Fibroblast of skin of right biceps (primary cell): ENCODE measurements at places on chromosomes 2 and 18.
A peak's percentile ranks its signal among the peaks of the same experiment; 100 is the strongest.

GRCh38 chr2:197803033-197803444, 1.4 kb upstream of the PLCL1 start:
- DNase-seq = peak; percentile 60

- no peak for DNase-seq
Observed at GRCh38 chr2:127015106-127015910, 91.6 kb downstream of the BIN1 start.

DNA sequence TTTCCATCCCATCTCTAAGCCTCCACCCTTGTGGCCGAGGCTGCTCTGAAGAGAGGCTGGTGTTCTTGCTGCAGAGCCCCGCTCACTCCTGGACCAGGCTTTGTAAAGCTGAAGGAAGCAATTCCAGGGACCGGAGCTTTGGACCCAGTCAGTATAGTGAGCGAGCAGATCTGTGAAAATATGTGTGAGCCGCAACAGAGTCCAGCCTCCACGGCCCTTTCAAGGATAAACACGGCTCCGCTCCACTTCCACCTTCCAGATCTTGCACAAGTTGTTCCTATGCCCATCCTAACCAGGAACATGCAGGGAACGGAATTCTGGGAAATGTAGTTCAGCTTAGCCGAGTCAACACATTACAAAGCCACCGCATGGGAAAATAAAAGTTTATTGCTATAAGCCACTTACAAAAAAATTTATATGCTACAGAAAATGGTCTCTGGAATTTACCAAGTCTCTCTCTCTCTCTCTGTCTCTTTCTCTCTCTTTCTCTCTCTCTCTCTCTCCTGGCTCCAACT, 151.7 kb upstream of the ZNF521 start:
- DNase-seq = peak; percentile 82

DNA sequence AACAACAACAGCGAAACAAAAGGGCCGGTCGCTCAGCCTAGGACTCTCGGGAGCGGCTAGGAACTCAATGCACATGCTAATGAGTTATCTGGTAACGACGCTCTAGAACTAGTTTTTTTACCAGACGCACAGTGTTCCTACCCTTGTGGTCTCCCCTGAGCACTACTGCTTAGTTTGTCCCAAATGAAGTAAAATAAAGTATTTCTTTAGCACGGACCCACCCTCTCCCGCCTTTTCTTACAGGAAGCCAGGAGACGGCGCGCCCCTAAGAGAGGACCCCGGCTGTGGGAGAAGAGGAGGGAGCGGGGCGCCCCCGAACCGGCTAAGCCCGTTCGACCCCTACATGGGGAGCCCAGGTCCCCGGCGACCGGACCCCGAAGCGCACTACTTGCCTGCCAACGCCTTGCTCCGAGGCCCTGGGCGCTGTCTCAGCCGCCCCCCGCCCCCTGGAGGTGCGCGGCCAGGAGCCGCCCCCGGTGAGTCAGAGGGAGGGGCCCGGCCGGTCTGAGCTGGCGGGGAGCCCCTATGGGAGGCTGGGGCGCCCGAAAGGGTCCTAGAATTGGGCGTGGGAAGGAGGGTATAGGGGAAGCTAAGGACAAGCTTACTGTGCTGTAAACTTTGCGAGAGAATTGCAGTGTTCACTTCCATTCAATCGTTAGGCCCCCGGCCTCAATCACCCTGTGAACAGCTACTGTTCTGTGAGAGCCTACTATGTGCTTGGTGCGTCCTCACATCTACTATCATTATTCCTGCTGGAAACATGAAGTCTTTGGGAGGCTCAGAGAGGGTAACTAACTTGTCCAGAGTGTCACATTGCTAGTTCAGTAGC, 3.6 kb upstream of the CAPG start:
- peak; percentile 70 for DNase-seq

DNA sequence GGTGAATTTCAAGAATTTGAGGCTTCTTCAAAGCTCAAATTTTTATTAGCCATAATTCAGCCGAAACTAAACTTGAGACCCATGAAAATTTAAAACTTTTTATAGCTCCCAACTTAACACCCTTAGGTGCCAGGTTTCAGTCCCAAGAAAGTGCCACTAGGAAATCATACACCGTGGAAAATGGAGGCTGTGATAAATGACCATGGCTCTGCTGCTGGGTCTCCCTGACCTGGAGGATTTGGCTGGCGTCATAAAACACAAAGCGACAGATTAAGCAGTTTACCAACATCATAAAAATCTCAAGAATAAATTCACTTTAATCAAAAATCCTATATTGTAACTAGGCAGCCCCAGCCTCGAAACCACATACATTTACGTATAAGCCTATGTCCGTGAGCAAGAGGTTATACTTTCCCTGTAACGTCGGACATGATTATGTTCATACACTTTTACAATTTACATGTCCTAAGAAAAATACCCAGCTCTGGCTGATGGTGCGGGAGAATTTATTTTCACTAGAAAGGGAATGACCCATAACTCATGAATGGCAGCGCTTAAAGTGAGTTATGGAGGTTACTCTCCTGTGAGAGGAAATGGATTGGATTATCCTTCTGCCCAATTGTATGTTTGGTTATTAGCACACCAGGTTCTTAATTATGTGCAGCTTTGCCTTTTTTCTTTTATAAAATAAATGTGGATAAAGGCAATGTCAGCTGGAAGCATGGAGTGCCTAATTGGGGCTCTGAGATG, 329.4 kb downstream of the AGPS start:
- DNase-seq = no peak

DNA sequence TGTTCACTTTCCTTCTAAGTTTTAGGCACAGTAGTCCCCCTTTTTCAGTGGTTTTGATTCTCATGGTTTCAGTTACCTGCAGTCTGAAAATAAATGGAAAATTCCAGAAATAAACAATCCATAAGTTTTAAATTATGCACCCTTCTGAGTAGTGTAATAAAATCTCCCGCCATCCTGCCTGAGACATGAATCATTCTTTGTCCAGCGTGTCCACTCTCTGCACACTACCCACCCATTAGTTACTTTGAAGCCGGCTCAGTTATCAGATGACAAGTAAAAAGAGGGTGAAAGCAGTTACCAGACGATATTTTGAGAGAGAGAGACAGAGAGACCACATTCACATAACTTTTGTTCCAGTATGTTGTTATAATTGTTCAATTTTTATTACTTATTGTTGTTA, 400.5 kb downstream of the TMX3 start:
- DNase-seq = peak; percentile 53

DNA sequence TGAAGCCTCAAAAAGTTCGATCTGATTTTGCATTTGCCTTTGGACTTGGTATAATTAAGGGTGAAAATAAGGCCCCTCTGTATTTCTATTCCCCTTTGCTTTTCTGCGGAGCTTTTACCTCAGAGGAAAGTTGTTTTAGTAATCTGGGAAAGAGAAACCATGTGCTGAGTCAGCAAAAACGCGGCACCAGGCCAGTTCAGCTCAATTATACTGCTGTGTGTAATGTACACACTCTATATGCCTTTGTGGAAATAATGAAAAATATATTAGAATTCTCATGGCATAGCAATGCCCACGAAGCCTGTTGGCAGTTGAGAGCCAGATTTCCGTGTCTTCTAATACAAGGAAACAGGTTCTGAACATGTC, 161.9 kb upstream of the SIX2 start:
- DNase-seq = no peak

DNA sequence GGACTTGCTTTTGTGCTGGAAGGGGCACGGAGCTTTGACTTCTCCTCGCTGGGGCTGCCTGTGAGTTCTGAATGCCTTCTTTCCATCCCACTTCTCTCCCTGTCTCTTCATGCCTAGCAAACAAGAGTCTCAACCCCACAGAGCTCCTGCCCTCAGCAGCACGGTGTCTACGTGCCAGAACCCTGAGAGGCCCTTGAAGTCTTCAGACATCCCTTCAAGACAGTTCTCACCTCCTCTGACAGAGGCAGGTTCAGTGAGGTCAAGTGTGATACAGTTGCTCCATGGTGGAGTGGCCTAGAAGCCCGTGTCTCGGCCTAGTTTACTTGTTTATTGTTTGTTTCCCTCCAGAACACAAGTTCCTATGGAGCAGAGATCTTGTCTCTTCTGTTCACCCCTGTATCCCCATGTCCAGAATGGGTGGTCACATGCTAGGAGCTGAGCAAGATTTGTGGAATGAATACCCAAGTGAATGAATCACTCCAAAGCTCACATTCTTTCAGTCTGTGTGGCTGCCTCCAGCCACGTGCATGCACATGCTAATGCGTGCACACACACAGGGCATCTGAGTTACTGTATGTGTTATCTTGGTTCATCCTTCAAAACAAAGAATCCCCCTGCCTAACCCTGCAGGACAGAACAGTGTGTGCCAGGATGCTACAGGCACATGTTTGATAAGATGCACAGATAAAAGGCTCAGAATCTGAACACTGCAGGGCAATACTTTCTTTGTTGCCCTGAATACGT, 391.6 kb downstream of the NBAS start:
- DNase-seq = peak; percentile 97

- DNase-seq = peak; percentile 74
Observed at GRCh38 chr2:187580462-187581124, 26.4 kb upstream of the TFPI start.

GRCh38 chr2:20182241-20182931, 42.5 kb downstream of the SDC1 start:
- DNase-seq = peak; percentile 77

- no peak for DNase-seq
Observed at GRCh38 chr2:121613774-121614173, 35.5 kb downstream of the CLASP1 start.

DNA sequence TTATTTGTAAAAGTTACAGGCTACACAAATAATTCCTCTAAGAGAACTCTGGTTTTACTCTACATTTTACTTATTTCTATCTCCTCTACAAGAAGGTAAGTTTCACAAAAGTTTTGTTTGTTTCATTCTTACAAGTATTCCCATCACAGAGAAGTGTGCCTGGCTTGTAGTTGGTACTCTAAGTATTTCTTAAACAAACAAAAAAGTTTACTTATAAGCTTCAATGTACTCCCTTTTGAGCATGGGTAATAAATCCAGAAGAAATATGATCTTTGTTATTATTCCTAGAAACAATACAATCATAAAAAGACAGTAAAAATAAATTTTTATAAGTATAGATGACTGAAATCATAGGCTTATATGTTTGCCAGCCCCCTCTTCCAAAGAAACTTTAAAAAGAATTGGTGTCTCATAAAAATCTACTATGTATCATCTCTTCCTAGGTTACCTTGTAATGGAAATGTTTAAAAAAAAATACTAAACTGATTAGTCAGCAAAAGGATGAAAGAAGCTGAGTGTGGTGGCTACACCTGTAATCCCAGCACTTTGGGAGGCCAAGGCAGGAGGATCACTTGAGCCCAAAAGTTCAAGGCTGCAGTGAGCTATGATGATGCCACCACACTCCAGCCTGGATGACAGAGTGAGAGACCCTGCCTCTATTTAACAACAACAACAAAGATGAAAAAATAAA, 54.7 kb downstream of the ATL2 start:
- no peak for DNase-seq

- no peak for DNase-seq
Observed at GRCh38 chr2:173075056-173075780, 428 bp upstream of the MAP3K20 start.

DNA sequence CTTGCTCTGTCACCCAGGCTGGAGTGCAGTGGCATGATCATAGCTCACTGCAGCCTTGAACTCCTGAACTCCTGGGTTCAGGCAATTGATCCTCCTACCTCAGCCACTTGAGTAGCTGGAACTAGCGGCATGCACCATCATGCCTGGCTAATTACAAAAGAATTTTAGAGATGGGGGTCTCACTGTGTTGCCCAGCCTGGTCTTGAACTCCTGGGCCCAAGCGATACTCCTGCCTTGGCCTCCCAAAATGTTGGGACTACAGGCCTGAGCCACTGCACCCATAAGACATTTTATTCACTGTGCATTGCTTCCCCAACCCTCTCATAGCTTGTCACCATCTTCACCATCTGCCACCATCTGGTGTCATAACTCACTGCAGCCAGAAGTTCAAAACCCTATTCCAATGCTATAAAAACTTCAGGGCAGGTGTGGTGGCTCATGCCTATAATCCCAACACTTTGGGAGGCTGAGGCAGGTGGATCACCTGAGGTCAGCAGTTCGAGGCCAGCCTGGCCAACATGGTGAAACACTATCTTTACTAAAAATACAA, 78.7 kb downstream of the NCAPH start:
- DNase-seq = no peak

DNA sequence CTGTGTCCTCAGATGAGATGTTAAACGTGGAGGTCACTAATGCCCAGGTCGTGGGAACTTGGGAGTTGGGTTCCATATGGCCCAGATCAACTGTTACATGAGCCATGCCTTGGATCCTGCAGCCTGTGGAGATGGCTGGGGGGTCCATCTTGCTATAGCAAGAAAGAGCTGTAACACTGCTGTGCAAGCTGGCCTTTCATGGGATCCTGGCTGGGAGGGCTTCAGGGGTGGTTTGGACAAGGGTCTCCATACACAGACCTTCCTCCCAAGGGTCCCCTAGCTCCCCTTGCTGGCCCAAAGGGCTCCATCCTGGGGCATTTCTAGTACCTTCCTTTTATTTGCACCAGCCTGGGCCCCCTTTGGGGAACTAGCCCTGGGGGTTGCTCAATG, 337.7 kb downstream of the DYSF start:
- DNase-seq = no peak
